ENCODE measurements at places on chromosomes 6 and 20. TPM values are rescaled to one million over a fixed set of nuclear protein-coding genes. Genes with fewer than 3 reads are reported as not detected.

DNA sequence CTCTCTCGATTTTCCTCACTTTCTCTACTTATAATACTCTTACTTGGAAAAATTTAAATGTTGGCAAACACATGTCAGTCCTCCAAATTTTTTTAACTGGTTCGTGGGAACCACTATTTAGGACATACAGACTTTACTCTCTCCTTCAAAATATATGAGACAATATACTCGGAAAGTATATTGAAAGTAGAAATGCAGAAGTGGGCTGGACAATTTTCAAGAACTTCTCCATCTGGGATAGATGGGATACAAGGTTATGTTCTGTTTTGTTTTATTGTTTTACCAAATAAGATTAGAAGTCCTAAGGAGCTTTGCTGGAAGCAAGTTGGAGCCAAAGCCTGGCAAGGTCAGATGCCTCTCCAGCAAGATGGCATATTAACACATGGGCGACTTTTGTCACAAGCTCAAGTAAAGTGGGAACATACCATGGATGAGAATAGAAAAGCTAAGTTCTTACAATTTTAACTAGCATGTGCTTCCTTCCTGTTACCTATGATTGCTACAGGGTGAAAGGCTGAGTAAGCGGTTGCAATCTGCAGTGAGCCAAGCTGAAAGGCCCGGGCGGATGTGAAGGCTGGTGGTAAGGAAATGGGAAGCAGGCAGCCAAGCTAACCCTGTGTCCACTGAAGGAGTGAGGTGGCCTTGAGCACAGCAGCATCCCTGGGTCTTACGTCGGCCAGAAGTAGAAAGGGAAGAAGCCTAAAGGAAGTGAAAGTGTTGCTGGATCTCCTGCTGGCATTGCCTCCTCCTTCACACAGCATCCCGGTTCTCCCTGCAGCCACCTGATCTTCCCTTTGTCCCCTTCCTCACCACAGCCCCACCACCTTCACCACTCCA is 7.1 kb downstream of the MAP3K5 start:
- no peak overlapping the region for H3K27ac ChIP-seq
- H3K36me3 ChIP-seq, result no peaks in the 10 kb centered on the region
- no peaks in the 10 kb centered on the region for H3K27me3 ChIP-seq
- H3K4me3 ChIP-seq, result no peak overlapping the region
- DNase-seq, result peak; percentile 51

- H3K4me1 ChIP-seq, result peaks cover 12% of the 10 kb centered on the region
- no peak overlapping the region for H3K27ac ChIP-seq
- no peak overlapping the region for H3K4me3 ChIP-seq
- DNase-seq, result peak; percentile 68
- no peaks in the 10 kb centered on the region for H3K27me3 ChIP-seq
These were observed 166.4 kb upstream of the PRND start for GRCh38 chr20:4555188-4555890.

GRCh38 chr20:42613076-42613475 is 576.6 kb downstream of the PTPRT start:
- H3K4me3 ChIP-seq, result no peak overlapping the region
- DNase-seq, result no peak
- H3K27ac ChIP-seq, result no peak overlapping the region
- no peaks in the 10 kb centered on the region for H3K27me3 ChIP-seq

GRCh38 chr6:80250391-80250997 is 144.0 kb downstream of the BCKDHB start:
- no peaks in the 10 kb centered on the region for H3K27me3 ChIP-seq
- H3K4me1 ChIP-seq, result no peaks in the 10 kb centered on the region
- no peak for DNase-seq
- peak overlapping the region; percentile 46 for H3K27ac ChIP-seq

DNA sequence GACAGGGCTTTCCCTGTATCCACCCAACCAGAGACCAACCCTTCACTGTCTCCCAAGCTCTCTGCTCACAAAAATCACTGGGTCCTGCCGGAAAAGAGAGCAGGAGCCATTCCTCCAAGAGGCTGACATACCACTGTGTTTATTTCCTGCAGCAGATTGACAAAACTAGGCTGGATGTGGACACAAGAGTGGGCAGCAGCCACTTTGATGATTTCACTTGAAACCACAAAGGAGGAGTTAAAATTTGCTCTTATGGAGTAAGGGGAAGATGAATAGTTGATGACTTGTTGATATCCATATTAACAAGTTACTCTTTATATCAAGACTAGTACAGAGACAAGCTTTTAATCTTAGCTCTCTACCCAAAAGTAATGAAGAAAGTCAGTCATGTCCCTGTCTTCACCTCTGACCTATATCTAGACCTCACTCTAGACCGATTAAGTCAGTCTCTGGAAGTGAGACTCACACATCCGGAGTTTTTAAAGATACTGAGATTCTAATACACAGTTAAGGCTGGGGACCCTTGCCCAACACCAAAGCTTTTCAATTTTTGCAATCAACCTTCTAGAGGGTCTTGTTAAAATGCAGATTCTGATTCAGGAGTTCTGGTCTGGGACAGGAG is 73.8 kb downstream of the SCML4 start:
- H3K36me3 ChIP-seq, result no peaks in the 10 kb centered on the region
- peaks cover 61% of the 10 kb centered on the region for H3K27me3 ChIP-seq
- DNase-seq, result no peak
- no peak overlapping the region for H3K27ac ChIP-seq

- H3K27ac ChIP-seq, result no peak overlapping the region
- H3K36me3 ChIP-seq, result no peaks in the 10 kb centered on the region
- no peak overlapping the region for H3K4me3 ChIP-seq
- H3K4me1 ChIP-seq, result peaks cover 5% of the 10 kb centered on the region
- H3K27me3 ChIP-seq, result no peaks in the 10 kb centered on the region
- DNase-seq, result no peak
These were observed 282.8 kb downstream of the ALDH8A1 start for GRCh38 chr6:134667111-134667510.

DNA sequence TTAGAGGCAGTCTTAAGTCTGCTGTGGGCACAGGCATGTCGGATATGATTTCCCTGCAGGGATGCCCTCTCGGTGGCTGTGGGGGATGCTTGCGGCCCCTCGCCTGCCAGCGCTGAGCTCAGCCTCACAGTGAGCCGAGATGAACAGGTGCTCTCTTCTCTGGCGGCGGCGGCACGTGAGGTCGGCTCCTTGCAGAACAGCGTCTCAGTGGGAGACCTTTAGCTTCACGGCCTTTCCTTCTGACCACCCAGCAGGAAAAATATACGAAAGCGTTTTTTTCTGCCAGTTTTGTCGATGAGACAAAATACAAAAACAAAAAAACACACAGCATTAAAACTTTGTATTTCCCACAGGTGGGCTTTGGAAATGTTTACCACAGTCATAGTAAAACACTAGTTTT is 23.6 kb downstream of the FOXA2 start:
- DNase-seq, result no peak
- no peaks in the 10 kb centered on the region for H3K4me1 ChIP-seq
- H3K27me3 ChIP-seq, result peaks cover 66% of the 10 kb centered on the region
- no peak overlapping the region for H3K27ac ChIP-seq
- peaks cover 5% of the 10 kb centered on the region for H3K36me3 ChIP-seq

- peaks cover 4% of the 10 kb centered on the region for H3K36me3 ChIP-seq
- H3K4me1 ChIP-seq, result peaks cover 36% of the 10 kb centered on the region
- no peak overlapping the region for H3K4me3 ChIP-seq
- H3K27me3 ChIP-seq, result no peaks in the 10 kb centered on the region
- no peak for DNase-seq
These were observed 58.6 kb downstream of the JARID2 start for GRCh38 chr6:15304337-15305042.

DNA sequence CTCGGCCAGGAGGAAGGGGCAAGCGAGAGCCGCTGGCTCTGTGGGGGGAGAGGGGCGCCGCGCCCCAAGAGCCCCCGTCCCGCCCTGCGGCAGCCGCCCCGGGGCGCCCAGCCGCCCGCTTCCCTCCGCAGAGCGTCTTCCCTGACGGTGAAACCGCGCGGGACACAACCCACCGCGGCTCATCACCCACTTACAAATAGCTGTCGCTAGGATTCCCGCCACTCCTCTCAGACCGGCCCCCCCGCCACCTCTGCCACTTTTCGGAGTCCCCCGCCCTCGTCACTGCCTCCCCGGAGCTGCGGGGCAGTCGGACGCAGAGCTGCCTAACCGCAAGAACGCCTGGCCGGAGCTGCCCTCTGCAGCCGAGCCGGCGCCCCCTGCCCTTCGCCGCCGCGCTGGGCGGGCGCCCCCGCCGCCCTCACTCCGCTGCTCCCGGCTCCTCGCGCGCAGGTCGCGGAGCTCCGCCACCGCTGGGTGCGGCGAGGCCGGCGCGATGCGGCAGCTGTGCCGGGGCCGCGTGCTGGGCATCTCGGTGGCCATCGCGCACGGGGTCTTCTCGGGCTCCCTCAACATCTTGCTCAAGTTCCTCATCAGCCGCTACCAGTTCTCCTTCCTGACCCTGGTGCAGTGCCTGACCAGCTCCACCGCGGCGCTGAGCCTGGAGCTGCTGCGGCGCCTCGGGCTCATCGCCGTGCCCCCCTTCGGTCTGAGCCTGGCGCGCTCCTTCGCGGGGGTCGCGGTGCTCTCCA is at the start of gene SLC35D3:
SLC35D3 (plus strand) TSS at position 366 of the 749 bp plus-strand sequence; CDS start at position 494, 128 bp downstream.
- H3K4me1 ChIP-seq, result no peaks in the 10 kb centered on the region
- DNase-seq, result no peak

DNA sequence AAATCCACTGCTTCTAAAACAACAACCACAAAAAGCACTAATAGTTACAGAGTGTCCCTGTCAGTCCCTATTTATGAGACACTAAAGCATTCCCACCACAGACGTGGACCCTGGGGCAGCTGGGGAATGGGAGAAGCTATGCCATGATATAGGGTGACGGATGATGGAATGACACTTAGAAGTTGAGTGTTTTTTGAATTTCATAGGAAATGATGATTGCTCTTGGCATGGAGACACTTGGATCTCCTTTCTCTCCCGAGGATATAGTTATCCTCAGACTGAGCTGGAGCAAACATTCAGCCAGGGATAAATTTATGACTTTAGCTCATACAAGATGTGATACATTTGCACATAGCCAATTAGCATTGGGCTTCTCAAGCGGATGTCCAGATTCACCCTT is 151.2 kb downstream of the EDN3 start:
- no peaks in the 10 kb centered on the region for H3K4me1 ChIP-seq
- H3K4me3 ChIP-seq, result no peak overlapping the region
- H3K27me3 ChIP-seq, result peaks cover 66% of the 10 kb centered on the region
- no peaks in the 10 kb centered on the region for H3K36me3 ChIP-seq

DNA sequence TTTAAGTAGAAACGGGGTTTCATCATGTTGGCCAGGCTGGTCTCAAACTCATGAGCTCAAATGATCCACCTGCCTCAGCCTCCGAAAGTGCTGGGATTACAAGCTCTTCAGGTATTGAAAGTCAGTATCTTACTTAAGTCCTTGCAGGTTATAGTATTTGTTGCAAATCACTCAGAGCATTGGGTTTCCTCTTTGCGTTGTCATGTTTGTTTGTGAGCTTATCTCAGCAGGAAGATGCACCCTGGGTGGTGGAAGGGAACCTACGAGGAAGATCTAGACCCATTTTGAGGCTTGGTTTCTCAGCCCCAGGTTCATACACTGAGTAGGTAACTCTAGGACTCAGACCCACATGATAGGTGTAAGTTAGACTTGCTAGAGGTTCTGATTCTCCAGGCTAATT is 18.6 kb downstream of the MYH7B start:
- no peak for DNase-seq
- H3K36me3 ChIP-seq, result no peaks in the 10 kb centered on the region
- no peak overlapping the region for H3K27ac ChIP-seq
- H3K4me3 ChIP-seq, result no peak overlapping the region

- H3K4me3 ChIP-seq, result no peak overlapping the region
- no peaks in the 10 kb centered on the region for H3K36me3 ChIP-seq
- no peak overlapping the region for H3K27ac ChIP-seq
- DNase-seq, result peak; percentile 13
- peaks cover 8% of the 10 kb centered on the region for H3K27me3 ChIP-seq
These were observed 309.8 kb downstream of the HIVEP2 start for GRCh38 chr6:142635130-142635529.

SPATS1 gene
- total RNA-seq, result not detected

OR12D3 gene
- total RNA-seq, result not detected

RXRB gene
- total RNA-seq, result 35.1 TPM

ZC2HC1B gene
- total RNA-seq, result not detected

LY6G5B gene
- total RNA-seq, result 16.0 TPM

COL9A3 gene
- not detected for total RNA-seq

HNF4A gene
- total RNA-seq, result 0.22 TPM

CGA gene
- total RNA-seq, result not detected

AVP gene
- not detected for total RNA-seq

BCLAF1 gene
- total RNA-seq, result 178 TPM

Data from MCF 10A (cell line).